Muscle of leg (tissue), 16 donors: ENCODE measurements at places on chromosomes 5 and 9.
A peak's percentile ranks its signal among the peaks of the same experiment; 100 is the strongest.

- peak; percentile 68 for DNase-seq
These were observed 39.9 kb upstream of the CTSL start for GRCh38 chr9:87685871-87686519.

DNA sequence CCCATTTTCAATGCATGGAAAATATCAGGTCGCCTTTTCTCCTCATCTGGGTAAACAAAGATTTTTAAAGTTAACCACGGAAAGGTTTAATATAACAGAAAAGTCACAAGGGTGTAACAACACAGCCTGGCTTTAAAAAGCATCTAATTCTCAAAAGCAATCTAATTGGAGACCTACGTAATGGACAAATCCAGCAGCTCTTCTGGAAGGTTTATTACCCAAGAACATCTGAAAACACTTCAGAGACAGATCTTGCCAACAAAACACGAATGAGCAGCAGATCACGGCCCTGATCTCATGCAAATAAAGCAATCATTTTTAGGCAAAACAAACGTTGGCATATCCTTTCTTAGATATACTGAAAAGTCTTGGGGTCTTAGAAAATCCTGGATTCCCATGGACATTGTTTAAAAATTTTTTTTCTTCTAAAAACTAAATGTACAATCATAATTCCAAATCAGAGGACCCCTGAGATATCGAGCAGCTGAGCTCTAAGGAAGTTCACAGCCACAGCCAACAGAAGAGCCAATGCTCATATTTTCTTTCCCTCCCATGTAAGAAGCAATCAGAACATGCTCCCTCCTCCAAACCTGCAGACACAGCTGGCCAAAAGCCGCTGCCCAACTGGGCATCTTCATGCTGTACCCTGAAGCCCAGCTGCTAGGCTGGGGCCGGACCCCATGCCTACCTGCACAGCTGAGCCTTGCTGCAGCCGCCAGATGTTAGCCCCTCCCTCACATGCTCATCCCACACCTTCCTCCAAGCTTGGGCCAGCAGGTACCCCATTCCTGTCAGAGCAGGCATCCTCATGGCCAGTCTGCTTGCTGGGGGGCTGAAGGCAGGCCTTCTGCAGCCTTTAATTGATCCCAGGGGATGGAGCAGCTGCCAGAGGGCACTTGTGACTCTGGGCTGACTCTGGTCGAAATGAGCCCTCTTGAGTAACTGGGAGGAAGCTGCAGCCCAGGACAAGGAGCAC is 11.2 kb downstream of the ANKS6 start:
- DNase-seq, result peak; percentile 93

GRCh38 chr9:8708728-8709127 is 909.1 kb upstream of the DMAC1 start:
- DNase-seq, result no peak

DNA sequence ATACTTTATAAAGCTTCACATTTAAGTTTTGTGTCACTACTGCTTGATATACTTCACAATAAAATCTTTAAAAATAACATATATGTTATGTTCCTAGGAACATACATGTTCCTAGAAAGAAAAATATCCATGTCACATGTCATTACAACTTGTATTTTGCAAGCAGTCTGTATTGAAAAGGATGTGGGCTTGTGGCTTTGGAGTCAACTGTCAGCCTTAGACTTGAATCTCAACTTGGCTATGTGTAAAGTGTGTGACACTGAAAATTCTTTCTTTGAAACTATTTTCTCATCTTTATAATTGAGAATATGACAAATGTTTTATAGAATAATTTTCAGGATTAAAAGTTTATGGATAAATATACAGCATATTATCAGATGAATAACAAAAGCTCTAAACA is 273.1 kb downstream of the KIAA0825 start:
- DNase-seq, result no peak

- no peak for DNase-seq
These were observed 199.3 kb downstream of the TTLL11 start for GRCh38 chr9:121893786-121894185.

DNA sequence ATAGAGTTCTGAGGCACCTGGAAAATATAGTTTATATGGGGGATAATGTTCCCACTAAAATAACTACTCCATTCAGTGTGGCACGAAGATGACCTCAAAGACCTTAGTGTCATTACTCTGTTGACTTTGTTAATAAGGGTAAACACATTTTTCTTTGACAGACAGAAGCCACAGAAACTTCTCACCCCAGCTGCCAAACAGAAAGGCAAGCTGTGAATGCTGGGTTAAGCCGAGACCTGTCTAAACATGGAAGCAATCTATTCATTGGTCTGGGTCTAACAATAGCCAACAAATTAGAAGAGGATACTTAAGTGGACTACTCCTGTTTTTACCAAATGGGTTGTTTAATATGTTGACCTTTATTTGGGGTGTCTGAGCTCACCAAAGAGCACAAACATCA is 171.4 kb downstream of the TLE1 start:
- DNase-seq, result no peak

- DNase-seq, result peak; percentile 79
These were observed 52.9 kb downstream of the CETN3 start for GRCh38 chr5:90356622-90357021.

GRCh38 chr5:132362086-132362485 is 7.4 kb upstream of the SLC22A5 start:
- no peak for DNase-seq

DNA sequence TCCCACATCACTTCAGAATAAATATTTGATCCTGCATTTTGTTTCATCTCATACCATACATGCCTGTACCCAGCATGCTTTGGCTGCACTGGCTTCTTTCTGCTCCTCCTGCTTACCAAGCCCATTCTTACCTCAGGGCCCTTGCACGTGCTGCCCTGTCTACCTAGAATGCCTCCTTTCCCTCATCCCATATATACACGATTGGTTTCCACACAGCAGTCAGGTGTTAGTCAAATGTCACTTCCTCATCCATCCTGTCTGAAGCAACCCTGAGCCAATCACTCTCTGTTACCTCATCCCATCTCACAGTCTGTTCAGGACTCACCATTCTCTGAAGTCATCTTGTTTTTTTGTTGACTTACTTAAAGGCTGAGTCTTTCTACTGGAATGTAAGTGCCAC is 30.3 kb downstream of the CAST start:
- DNase-seq, result no peak

DNA sequence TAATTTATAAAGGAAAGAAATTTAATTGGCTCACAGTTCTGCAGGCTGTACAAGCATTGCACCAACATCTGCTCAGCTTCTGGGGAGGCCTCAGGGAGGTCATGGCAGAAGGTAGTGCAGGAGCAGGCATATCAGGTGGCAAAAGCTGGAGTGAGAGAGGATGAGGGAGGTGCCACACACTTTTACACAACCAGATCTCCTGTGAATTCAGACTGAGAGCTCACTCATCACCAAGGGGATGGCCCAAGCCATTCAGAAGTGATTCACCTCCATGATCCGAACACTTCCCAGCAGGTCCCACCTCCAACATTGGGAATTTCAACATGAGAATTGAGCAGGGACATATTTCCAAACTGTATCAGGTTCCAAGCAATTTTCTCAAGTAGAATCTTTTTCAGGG is 84.7 kb upstream of the BRINP1 start:
- DNase-seq, result no peak

DNA sequence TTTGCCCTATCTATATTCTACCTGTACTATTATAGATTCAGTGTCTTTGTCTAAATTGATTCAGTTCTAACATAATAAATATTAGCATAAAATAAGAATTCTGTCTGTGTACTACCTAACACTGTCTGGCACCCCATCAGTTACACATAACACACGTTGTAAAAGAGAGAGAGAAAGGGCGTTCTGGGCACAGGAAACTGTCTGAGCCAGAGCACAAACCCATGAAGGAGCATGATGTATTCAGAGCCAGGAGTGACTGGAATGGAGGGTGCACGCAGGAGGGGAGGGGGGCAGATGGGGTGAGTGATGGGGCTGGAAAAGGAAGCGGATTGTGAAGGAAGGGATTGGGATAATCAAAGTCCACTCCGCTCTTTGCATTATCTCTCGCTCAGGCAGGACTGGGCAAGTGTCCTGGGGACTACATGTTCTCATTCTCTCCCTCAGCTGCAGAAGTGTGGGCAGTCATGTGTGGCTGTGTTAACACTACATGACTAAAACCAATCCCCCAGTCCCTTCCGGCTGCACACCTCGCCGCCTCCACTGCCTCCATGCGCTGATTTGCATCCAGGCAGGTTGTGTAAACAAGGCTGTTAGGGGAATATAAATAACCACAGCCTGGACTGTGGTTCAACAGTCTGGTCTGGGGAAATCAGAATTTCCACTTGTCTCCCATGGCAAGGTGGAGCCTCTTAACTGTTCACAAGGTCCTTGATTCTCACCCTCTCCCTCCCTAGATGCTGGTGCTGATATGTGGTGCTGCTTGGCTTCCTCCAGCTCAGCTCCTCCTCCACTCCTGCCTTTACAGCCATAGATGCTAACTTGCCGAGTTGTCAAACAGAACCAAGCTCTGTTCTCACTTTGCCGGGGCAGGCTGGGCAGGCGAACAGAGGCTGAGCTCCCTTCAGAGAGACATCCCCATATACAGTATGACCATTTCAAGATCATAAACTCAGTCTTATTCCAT is 367.5 kb upstream of the BRINP1 start:
- no peak for DNase-seq

DNA sequence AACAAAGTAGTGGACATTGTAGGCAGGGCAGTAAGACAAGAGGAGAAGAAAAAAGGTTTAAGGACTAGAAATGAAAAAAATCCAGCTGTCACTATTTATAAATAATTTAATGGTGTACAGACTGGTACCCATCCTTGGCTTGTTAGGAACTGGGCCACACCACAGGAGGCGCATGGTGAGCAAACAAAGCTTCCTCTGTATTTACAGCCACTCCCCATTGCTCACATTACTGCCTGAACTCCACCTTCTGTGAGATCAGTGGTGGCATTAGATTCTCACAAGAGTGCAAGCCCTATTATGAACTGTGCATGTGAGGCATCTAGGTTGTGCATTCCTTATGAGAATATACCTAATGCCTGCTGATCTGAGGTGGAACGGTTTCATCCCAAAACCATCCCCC is 62.6 kb upstream of the DMAC1 start:
- no peak for DNase-seq

DNA sequence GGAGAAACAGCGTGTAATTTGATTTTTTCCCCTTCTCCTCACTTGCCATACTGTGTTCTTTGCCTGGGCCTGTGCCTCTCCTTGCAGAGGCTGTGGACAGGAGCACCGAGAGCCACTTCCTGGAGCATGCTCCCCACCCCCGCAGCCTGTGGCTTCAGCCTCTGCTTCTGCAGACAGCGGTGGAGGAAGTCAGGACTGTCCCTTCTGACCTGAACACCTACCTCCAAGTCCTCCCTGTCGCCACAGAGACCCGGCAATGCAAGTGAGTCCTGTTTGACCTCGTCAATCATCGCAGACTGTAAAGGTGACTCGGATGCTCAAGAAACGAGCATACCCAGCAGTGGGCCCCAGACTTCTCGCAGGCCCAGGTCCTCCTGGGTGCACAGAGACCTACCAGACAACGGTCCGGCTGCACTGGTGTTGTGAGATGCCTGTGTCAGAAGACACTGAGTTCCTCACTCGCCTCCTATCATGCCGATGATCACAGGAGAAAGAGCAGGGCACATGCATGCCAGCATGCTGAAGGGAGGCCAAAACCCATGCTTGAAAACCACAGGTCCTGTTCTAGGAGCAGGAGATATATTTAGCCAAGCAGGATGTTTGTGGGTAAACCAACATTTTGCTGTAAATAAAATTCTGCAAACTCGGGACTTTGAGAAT is 198.8 kb downstream of the AUH start:
- peak; percentile 61 for DNase-seq

- DNase-seq, result peak; percentile 23
These were observed 110.4 kb downstream of the TLE4 start for GRCh38 chr9:79682076-79682736.

- no peak for DNase-seq
These were observed 6.2 kb upstream of the ORM1 start for GRCh38 chr9:114316605-114317230.

DNA sequence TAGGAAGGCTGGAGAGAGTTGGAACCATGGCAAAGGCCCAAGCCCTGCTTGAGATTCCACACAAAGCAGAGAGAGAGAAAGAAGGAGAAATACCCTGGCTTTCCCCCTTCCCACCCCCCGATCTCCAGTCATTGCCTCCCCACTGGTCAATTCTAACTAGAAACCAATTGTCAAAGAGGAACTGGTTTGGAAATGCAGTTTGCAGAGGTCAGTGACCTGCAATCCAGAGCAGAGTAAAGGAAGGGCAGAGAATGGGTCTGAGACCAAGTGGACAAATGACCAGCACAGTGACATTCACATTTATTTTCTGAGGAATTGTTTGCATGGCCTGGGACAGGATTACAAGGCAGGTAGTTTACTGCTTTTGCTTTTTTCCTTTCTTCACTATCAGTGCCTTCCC is 37.5 kb upstream of the ZFYVE16 start:
- no peak for DNase-seq

GRCh38 chr9:91884153-91884552 is 65.9 kb downstream of the ROR2 start:
- DNase-seq, result no peak

DNA sequence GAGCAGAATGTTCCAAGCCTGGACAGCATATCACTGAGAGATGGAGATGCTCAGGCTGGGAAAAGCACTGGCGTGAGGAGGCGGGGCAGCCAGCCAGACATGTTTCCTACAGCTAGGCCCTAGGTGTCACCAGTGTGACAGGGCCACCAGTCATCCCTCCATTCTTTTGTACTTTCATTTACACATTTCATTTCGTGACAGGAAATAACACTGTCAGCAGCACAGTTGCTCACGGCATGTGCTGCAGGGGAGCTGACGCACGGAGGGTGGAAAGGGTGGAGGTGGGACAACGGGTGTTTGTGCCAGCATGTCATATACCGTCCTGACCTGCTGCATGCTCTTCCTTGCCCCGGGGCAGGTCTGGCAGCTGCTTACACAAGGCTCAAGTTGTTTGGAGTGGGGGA is 14.8 kb upstream of the CEMIP2 start:
- no peak for DNase-seq

- DNase-seq, result no peak
These were observed 2.8 kb upstream of the ARRDC1 start for GRCh38 chr9:137602661-137603060.

DNA sequence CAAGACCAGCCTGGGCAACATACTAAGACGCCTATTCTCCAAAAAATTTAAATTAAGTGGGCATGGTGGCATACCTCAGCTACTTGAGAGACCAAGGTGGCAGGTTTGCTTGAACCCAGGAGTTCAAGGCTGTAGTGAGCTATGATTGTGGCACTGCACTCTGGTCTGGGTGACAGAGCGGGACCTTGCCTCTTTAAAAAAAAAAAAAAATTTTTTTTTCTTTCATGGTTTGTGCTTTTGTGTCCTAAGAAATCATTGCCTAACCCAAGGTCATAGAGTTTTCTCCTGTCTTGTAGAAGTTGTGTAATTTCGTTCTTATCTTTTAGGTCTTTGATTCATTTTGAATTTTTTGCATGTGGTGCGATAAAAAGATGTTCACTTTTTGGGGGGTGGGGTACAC is 12.3 kb downstream of the GPBP1 start:
- DNase-seq, result no peak

GRCh38 chr9:79129865-79130480 is 441.8 kb upstream of the TLE4 start:
- DNase-seq, result peak; percentile 73

GRCh38 chr5:132405646-132406045 is 36.1 kb downstream of the SLC22A5 start:
- DNase-seq, result no peak
